ENCODE measurements at places on chromosomes 13 and 19.

- no peak for DNase-seq
These were observed 295.3 kb downstream of the MZT1 start for GRCh38 chr13:72431981-72432682.

- no peak for DNase-seq
These were observed 72.6 kb downstream of the SIPA1L3 start for GRCh38 chr19:37979547-37980082.

GRCh38 chr13:20487927-20488326, 37.7 kb downstream of the CRYL1 start:
- no peak for DNase-seq

DNA sequence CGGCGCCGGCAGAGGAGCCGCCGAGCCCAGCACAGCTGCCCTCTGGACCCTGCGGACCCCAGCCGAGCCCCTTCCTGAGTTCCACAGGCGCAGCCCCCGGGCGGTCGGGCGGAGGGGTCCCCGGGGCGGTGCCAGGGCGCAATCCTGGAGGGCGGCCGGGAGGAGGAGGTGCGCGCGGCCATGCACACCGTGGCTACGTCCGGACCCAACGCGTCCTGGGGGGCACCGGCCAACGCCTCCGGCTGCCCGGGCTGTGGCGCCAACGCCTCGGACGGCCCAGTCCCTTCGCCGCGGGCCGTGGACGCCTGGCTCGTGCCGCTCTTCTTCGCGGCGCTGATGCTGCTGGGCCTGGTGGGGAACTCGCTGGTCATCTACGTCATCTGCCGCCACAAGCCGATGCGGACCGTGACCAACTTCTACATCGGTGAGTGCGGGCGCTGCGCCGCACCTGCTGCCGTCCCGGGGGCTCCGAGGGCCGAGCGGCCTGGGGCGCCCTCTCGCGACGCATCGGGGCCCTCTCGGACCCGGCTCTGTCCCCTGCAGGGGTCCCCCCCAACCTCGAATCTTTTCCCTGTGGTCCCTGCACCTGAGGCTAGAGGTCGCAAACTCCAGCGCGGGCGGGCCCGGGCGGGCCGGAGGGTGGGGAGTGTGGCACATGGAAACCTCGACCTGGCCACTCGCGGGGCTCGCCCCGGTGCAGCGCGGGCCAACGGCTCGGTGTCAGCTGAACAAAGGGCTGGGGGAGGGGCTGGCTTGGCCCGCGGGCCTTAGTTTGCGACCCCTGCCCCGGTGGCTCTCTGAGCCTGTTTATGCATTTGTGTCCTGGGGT, at the start of gene KISS1R:
Gene KISS1R, plus strand, starts transcription at position 11 of the 829 bp plus-strand sequence. Its CDS starts 170 bp downstream, at position 181.
- no peak for DNase-seq

DNA sequence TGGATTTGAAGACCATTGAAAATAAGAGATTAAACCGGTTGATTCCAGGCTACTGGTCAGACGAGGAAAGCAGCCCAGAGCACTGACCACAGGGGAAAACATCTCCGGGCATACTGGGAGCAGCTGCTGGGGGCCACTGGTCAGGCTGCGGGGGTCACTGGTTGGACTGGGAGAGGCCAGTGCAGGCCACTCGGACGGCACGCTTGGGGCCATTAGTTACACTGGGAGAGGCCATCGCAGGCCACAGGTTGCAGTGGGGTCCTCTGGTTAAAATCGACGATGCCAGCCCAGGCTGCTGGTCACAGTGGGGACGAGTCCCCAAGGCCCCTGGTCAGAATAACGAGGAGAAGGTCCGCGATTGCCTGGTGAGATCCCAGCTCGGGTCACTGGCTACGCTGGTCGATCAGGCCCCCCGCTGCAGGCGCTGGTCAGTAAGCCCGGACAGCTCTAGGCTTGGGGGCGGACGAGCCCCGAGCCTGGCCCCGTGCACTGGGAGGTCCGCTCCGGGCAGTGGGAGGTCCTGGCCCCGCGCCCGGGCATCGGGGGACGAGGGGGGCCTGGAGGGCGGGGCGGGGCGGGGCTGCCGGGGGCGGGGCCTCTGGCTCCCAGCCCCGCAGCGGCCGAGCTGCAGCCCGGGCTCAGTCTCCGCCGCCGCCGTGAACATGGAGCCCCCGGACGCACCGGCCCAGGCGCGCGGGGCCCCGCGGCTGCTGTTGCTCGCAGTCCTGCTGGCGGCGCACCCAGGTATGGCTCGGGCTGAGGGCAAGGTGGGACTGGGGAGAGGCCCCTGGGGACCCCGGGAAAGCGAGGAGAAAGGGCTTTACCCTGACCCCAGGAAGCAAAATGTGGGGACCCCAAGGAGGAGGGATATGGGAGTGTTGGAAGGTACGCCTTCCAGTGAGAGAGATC, at the start of gene BCAM:
Gene BCAM, plus strand, starts transcription at position 641 of the 909 bp plus-strand sequence. Its CDS starts 22 bp downstream, at position 663.
- DNase-seq, result no peak

GRCh38 chr13:36903925-36904595, 16.0 kb downstream of the SMAD9 start:
- DNase-seq, result no peak

DNA sequence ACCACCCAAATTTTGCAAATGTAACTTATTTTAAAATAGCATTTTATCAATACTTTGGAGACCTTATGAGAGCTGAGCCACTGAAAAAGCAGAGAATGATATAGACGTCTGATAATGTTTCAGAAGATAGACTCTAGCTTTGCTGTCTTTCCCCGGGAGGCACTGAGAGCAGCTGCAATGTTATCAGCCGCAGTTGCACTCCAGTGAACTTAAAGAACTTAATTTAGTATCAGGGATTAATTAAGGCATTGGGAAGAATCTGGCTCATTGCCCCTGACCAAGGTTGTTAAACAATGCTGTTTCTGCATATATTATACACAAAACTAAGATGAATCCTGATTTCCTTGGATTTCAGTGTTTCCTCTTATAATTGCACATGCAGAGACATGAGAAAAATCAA, 75.7 kb upstream of the SGCG start:
- no peak for DNase-seq

DNA sequence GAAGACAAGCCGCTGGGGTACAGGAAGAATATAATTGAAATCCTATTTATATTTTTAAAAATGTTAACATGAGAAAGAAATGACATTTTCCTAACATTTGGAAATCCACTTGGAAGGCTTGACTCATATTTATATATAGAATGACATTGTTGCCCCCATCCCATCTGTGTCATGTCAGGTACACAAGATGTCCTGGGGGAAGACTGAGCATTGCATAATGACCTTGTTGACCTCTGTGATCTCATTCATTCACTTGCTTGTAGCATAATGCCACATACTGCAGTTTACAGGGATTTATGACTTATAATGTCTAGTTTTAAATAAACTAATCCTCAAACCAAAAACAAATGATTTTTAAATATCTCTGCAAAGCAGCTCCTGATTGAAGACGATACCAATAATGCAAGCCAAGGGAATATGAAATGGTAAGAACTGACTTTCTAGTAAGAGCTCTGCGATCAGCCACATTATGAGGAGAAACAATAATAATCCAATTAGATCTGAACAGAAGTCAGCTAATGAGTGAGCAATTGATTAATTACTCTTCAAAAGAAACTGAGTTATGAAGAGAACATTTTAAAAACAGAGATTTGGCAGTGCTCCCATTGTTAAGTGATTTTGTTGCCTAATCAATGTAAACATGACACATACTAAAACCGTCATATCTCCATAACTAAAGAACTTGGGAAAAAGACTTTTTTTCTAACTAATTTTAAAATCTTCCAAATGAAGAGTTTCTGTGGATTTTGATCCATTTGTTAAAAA, 21.2 kb upstream of the VWA8 start:
- no peak for DNase-seq

All from naive thymus-derived CD4-positive, alpha-beta T cell (primary cell).